ENCODE measurements at places on chromosomes 1 and 21.

- DNase-seq = no peak
These were observed 139.4 kb downstream of the DYRK1A start for GRCh38 chr21:37505963-37506362.

GRCh38 chr1:197779921-197780320 is 4.6 kb upstream of the DENND1B start:
- DNase-seq = no peak

DNA sequence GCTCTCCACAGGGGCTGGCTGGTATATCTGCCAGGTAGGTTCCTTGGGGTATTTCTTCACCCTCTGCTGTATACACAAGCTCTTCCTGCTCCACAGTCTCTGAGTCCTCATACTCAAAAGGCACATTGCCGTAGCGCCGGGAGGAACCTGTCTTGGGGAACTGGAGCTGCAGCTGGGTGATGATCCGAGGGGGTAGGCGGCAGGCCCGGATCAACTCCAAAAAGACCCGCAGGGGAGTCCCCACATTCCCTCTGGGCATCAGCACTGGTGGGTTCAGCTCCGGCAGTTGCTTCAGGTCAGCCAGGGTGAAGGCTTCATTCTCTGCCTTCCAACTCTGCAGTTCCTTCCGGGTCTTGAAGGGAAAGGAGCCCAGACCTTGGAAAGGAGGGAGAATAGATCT is 2.9 kb downstream of the GPATCH3 start:
- no peak for DNase-seq

DNA sequence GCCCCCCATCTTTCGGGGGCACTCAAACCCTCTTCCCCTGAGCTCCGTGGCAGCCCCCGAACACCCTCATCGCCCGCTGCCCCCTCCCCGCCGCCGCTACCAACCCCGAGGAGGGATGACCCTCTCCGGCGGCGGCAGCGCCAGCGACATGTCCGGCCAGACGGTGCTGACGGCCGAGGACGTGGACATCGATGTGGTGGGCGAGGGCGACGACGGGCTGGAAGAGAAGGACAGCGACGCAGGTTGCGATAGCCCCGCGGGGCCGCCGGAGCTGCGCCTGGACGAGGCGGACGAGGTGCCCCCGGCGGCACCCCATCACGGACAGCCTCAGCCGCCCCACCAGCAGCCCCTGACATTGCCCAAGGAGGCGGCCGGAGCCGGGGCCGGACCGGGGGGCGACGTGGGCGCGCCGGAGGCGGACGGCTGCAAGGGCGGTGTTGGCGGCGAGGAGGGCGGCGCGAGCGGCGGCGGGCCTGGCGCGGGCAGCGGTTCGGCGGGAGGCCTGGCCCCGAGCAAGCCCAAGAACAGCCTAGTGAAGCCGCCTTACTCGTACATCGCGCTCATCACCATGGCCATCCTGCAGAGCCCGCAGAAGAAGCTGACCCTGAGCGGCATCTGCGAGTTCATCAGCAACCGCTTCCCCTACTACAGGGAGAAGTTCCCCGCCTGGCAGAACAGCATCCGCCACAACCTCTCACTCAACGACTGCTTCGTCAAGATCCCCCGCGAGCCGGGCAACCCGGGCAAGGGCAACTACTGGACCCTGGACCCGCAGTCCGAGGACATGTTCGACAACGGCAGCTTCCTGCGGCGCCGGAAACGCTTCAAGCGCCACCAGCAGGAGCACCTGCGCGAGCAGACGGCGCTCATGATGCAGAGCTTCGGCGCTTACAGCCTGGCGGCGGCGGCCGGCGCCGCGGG is 837 bp downstream of the FOXD3 start:
- no peak for DNase-seq

DNA sequence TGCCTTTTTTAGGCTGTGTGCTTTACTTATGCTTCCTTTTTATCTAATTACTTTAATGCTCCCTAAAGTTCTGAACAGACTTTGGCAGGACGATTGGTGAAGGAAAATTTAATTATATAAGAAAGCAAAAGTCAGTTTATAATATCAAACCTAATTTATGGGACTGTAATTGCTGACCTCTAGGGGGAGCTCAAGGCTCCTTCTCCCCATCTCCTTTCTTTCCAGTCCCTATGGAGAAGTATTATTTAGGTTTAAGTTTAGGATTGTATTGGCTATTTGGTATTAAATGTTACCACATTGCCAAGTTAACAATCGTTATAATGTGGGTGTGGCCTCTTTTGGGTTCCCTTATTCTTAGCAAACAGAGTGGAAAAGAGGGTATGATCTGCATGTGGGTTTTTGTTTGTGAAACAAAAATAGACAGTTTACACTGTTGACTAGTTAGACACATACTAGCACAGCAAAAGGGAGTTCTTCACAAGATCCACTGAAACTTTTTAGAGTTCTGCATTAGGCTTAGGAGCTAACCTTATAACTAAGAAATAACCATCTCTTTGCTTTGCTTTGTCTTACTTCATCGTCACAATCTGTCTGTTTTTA is 48.2 kb upstream of the TNFSF4 start:
- peak; percentile 7 for DNase-seq

GRCh38 chr1:154938604-154939399 is 2.3 kb upstream of the PMVK start:
- DNase-seq = no peak

DNA sequence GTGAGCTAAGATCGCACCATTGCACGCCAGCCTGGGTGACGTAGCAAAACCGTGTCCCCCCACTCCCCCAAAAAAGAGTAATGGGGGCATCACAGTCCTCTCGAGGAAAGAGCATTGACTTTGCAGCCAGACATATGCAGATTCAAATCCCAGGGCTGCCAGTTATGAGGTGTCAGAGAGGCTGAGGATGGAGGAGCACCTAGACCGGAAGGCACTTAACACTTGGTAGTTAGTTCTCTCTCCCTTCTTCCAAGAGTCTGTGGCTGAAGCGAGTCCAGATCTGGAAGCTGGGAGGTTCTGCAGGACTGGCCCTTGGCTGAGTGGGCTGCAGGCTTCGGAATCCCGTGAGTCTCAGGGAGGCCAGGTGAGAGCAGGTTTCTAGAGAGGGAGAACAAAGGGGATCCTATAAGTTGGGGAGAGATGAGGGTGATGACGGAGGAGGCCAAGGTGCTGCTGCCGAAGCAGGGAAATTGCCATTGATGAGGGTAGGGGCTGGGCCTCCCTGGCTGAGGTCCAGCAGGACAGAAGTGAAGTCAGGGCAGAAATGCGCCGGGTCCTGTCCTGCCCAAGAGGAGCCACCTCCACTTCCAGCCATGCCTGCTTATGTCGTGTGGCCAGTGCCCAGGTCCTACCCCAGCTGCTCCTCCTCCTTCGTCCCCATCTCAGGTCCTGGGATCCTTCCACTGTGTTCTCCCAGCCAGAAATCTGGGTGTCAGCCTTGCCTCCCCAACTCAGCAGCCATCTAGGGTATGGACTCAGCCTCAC is 13.3 kb upstream of the SPOCD1 start:
- no peak for DNase-seq

- no peak for DNase-seq
These were observed 84.1 kb upstream of the CCDC190 start for GRCh38 chr1:162944974-162945674.

GRCh38 chr1:110449661-110450651 is 993 bp upstream of the PROK1 start:
- DNase-seq = no peak

- DNase-seq = no peak
These were observed 41.8 kb upstream of the SLC16A1 start for GRCh38 chr1:112997781-112998180.

DNA sequence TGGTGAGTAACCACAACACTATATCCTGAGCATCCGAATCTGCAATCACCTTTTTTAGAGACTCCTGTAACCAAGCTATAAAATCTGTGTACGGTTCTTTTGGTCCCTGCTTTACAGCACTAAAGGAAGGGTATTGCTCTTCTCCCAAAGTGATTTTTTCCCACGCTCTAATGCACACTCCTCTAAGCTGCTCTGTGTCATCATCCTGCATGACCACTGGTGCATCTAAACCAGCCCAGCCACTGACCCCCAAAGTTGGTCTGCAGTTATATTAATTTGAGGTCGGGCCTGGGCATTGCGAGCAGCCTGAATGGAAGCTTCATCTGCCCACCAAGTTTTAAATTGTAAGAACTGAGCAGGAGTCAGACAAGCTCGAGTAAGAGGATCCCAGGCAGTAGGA is 480.0 kb downstream of the PTPRU start:
- DNase-seq = no peak

DNA sequence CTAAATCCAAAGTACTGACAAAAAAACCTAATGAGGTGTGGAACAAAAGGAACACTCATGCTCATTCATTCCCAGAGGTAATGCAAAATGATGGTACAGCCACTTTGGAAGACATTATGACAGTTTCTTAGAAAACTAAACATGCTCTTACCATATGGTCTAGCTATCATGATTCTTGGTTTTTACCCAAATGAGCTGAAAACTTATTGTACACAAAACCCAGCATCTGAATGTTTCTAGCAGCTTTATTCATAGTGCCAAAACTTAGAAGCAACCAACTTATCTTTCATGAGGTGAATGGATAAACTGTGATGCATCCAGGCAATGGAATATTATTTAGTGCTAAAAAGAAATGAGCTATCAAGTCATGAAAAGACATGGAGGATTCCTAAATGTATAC is 318.4 kb upstream of the OLFM3 start:
- DNase-seq = no peak

DNA sequence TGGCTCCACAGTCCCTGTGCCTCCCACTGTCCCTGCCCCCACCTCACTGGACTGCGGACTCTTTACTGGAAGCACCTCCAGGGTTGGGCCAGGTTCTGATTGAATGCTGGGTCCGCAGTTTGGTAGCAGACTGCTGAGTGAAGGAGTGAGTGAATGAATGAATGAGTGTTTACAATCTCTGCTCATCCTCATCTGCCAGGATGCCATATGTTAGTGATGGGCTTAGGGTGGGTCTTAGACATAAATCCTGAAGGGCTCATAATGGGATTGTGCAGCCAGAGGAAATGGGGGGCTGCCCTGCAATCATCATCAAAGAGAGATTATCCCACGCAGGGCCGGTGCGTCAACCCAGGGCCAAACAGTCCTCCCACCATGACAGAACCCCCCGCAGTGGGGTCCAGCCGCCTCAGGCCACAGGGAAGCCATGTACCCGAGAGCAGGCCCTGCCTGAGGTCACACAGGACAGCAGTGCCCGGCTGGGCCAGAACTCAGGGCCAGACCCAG is 26.1 kb downstream of the SLC1A7 start:
- DNase-seq = no peak

GRCh38 chr21:30936207-30936606 is 54.8 kb upstream of the KRTAP11-1 start:
- no peak for DNase-seq

- DNase-seq = no peak
These were observed 349.4 kb downstream of the HLX start for GRCh38 chr1:221228594-221228993.

GRCh38 chr1:243851765-243852164 is 1.7 kb upstream of the AKT3 start:
- DNase-seq = no peak

DNA sequence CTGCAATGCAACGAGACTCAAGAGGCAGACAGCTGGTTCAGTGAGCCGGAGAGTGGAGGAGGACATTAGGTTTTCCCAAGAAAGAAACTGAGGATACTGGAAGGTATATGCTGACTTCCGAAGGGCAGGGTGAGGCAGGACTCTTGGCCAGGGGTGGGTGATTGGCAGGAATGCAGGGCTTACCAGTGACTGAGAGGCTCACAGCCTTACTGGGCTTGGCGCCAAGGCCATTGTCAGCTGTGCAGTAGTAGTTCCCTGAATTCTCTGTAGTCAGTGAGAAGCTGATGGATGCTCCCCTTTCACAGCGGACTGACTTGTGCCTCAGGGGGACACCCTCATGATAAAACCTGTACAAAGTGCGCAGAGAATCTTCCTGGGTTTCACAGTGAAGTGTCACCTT is 9.6 kb downstream of the FCRL5 start:
- DNase-seq = no peak

DNA sequence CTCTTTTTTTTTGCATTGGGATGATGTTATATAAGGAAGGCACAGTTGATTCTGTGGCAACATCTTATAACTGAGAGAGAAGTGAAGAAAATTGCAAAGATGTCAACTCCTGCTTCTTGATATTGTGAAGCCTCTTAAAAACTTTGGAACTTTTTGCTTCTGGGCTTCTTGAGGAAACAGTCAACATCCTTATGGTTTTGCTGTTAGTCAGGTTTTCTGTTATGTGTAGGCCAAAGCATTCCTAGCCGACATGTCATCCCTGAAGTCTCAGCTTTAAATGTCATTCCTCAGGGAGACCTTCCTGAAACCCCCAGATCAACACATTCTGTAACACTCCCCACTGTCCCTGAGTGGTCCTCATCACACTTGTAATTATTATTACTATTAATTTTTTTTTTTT is 12.6 kb downstream of the FALEC start:
- no peak for DNase-seq

DNA sequence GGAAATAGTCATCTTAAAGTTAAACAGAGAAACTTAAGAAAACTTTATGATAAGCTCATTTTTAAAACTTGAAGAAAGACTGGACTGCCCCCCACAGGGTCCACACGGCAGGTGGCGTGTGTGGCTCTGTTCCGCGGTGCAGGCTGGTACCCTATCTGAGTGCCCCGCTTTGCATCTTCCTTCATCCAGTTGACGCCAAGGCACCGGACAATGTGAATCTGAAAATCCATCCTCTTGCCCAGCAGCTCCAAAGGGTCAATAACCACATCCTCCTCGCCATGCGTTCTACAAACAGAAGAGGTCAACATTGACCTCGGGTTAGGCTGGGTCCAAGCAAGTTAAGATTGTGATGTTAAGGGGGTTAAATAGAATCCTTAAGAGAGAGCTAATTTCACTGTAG is 54.5 kb downstream of the SCCPDH start:
- DNase-seq = no peak

- no peak for DNase-seq
These were observed 6.1 kb downstream of the NPL start for GRCh38 chr1:182795563-182796228.

GRCh38 chr1:39960431-39960958 is 5.5 kb downstream of the MFSD2A start:
- peak; percentile 42 for DNase-seq

DNA sequence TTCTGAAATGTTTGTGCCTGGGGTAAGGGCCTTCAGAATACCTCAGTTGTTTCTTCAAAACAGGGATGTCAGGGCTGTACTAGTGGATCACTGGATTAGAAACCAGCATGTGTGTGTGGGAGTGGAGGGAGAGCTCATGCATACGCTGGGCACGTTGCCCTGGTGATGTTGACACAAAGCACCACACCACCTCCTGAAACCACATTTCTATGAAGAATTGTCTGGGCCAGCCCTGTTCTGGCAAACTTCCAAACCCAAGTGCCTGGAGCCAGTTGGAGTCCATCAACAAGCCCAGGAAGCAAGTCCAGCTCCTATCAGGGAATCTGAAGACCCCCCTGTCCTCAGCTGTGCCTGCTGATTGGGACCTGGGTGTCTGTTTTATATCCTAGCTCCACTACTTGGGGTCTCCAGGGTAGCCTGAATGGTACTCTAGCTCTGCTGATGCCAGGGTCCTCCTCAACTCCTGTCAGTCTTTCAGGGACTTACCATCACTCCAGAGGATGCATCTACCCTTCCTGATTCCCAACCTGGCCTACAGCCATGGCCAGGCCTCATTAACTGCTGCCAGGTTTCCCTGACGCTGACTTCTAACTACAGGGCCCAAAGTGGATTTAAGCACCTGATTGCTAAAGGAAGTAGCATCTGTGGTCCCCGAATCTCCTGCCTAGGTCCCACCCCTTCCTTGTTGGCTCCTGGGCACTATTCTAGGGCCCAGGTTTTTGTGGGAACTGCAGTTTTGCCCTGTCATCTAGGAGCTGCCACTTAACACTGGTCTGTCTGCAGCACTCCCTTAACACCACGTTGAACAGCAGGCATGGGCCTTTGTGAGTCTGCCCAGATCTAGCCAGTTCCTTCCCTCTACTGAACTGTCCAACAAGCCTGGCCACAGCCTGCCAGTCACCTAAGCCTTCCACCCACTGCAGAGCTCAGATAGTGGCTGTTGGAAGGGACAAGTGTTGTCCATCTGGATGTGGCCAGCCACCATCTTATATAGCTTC is 45.5 kb downstream of the LPAR3 start:
- DNase-seq = no peak

Data from CMK (cell line).